ENCODE measurements at places on chromosomes 7 and 10.
A peak's percentile ranks its signal among the peaks of the same experiment; 100 is the strongest.

GRCh38 chr10:121490871-121491519 lies 107.2 kb downstream of the FGFR2 start:
- no peak for DNase-seq

DNA sequence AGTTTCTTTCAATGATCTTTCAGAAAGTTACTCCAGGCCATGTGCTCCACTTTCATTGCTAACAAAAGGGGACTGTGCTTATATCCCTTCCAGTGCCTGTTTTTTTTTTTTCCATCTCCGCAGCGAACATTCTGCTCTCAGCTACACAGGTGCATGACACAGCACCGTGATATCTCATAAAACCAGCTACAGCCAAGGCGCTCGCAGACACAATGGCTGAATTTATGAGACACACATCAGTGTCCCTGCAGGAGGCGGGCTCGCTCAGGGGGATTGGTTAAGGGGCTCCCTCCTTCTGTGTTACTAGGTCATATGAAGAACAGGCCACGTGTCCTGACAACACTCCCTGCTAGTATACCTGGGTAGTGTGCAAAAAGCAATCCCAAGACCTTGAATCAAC lies 245.5 kb downstream of the SKAP2 start:
- DNase-seq: no peak

DNA sequence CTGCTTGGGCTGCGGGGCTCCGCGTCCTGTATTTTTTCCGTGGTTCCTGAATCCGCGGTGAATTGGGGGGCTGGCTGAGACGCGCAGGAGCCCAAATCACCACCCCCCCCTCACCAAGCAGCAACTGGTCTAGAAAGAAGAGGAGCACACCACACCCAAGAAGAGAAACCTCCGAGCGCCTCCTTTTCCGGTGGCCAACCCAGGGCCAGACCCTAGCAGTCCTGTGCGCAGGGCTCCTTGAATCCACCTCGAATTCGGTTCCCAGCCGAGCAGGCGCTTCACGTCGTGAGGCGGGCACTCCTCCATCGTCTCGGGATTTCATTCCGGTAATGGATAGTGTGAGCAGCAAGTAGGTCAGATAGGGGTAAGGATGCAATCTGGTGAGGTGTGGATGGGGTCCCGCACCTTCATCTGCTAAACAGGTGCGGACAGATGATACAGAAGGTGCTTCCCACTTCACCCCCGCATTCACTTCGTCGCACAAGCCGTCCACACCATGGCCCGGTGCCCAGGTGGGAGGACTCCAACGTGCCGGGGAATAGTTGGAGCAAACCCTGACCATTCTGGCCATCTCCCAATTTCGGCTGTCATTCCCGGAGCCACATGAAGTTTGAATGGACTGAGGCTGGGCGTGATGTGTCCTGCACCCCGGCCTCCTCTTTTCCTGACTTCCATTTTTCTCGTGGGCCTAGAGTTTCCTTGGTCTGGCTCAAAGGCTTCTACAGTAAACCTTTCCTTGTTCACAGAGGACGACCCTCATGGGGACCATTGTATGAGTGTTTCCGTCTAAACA lies 19.8 kb upstream of the ZNF273 start:
- no peak for DNase-seq

DNA sequence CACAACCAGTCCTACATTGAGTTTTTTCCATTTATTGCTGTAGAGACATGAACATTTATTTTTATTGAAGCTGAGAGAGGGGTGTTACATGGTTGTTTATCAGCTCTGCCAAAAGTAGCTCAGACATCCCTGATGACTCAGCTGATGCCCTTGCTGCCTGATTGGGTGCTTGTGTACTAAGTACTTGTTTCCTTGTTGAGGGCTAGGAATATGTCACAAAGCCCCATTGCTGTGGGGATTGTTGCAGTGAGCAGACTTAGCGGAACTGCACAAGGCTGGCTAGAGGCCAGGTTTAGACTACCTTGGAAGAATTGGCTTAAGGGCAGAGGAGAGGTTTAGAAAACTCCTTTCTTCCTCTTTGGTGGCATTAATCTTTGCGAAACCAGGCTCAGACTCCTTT lies 110.6 kb downstream of the AUTS2 start:
- peak; percentile 62 for DNase-seq

GRCh38 chr7:98569691-98570337 lies 47.3 kb upstream of the NPTX2 start:
- no peak for DNase-seq

DNA sequence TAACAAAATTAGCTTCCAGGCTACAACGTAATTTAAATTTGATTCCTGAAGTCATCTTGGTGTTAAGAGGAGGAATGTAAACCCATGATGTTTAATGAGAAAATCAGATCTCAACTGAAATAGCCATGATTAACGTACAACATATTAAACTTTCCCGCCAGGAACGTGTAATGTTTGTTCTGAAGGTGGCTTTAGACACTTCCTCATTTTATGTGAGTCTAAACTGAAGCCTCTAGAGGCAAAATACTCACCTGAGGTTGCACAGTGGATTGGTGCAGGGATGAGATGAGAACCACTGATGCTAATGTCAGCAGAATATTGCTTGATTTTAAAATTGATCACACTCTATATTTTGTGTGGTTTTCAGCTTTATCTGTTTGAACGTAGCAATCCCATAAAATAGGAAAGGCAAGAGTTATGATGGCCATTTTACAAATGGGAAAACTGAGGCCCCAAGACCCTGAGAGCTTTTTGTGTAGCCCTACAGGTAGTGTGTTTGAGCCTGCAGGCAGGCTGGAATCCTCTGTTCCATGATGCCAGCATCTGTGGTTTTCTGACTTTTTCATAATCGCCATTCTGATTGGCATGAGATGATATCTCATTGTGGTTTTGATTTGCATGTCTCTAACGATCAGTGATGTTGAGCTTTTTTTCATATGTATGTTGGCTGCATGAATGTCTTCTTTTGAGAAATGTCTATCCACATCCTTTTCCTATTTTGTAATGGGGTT lies 243.7 kb upstream of the BMPER start:
- no peak for DNase-seq

DNA sequence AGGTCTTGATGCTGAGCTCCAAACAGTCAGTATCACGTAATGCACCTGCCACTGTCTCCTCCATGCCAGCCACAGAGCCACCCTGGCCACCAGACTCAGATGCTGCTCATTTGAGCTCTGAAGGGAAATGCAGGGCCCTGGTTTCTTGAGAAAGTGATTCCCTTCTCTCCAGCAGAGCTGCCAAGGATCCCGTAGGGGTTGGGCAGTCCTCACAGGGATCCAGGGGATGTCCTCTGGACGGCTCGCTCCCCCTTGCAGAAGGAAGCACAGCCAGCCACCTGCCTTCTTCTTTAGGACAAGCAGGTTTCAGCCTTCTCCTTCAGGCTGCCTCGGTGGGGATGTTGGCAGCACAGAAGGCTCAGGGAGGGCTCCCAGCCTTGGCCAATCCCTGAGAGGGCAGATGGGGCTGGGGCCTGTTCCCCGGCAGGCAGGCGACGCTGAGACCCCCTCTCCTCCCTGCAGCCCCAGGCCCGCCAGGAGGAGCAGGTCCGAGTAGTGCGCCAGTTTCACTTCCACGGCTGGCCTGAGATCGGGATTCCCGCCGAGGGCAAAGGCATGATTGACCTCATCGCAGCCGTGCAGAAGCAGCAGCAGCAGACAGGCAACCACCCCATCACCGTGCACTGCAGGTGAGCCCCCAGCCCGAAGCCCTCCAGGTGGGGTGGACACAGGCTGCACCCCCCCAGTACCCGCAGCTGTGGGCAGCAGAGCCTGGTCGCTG lies 48.9 kb downstream of the MKI67 start:
- DNase-seq: no peak

DNA sequence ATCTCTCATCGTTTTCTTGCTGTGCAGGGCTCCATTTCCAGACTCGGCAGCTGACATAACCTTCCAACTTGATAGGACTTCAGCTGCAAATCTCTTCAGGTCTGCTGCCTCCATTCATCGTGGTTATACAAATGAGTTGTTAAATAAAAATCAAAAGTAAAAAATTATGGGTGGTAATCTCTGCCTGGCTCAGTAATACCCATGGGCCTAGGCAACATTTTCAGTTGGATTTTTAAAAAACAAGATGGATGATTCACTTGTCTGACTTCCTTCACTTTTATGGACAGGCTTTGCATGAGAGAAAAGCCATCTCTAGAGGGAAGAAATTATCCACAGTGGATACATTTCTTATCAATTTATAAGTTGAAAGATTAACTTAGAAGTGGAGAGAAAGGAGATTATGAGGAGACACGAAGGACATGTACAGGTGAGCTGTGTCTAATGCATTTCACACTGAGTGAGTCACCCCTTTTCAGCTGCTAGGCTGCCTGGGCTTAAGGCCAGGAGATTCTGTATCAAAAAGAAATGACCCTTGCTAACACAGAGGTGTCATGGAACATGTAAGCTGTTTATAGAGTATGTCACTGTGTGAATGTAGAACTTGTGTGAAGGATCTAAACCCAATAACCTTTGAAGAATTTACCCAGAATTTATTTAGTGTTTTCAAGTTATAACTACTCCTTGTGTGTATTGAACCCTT lies 495.1 kb downstream of the AUTS2 start:
- peak; percentile 38 for DNase-seq

DNA sequence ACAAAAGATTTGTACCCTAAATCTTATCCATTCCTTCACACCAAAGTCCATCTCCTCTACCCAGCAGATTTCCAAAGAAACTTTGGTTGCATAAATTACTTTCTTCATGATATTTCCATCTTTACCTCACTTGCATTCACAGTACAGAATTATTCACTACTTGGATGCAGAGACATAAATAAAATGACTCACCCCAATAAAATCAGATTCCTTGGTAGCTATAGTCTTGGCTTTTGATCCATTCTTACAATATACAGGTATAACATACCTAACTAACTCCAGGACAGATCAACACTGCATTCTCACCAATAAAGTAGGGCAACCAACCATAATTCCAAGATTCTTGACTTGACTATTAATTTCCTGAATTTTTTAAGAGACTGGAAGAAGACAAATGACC lies 815.1 kb downstream of the MAGI2 start:
- no peak for DNase-seq

GRCh38 chr10:11175823-11176243 lies 158.2 kb downstream of the CELF2 start:
- DNase-seq: no peak

- DNase-seq: no peak
Measured at GRCh38 chr10:131573256-131573655, 261.7 kb upstream of the TCERG1L start.

DNA sequence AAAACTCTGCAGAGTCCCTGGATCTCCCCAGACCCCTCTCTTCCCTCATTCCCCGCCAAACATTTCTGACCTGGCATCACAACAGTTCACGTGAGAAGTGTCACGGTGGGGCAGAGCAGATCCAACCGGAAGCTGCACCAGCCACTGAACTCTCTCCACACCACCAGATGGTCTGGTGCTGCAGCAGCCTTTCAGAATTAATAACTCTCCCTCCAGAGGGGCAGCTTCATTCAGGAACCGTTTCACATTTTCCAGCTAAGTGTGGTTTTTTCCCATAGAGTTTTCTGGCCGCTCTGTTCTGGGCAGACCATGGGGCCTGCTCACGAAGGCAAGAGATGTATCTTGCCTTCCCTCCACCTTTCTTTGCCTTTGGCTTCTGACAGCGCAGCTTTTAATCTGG lies 486.7 kb upstream of the GALNT17 start:
- DNase-seq: no peak

DNA sequence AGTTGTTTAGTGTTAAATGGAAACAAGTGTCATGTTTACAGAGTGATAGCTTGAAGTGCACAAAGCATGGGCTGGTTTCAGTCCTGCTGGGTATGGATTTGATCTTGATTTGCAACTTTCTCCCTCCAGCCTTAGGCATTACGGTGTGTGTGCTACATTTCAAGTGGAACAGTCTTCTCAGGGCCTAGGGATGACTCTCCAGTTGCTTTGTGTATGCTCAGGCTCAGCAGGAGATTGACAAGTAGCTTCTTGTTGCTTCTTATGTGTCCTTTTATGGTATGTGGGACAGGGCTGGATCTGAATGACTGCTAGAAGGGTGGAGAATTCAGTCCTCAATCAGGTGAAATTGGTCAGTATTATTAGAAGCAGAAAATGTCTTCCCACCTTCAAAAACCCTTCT lies 51.3 kb upstream of the PLEKHA1 start:
- DNase-seq: no peak

- no peak for DNase-seq
Measured at GRCh38 chr7:46286957-46287356, 365.9 kb upstream of the IGFBP3 start.

- no peak for DNase-seq
Measured at GRCh38 chr10:11831520-11831951, 8.4 kb downstream of the PROSER2 start.

DNA sequence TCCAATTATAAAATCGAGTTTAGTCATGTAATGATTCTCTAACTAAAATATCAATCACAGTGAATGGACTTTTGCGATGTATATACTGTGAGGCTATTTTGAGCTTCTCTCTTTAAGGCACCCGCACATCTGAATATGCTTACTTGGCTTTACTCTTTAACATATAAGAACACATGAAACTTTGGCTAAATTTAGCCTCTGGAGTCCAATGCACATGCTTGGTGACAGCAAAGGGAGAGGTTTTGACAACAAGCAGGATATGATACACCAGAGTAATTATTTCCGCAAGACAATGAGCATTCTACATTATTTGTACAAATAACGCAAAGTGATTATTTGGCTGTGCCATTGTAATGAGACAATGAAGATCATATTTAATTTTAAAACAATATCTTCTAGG lies 72.4 kb downstream of the ARID5B start:
- peak; percentile 18 for DNase-seq

GRCh38 chr7:152987656-152988055 lies 228.1 kb downstream of the ACTR3B start:
- no peak for DNase-seq

All from fibroblast of mammary gland (primary cell).